ENCODE measurements at places on chromosomes 3 and 15.

GRCh38 chr3:117691526-117691925 lies 981.9 kb downstream of the TUSC7 start:
- no peak for DNase-seq

DNA sequence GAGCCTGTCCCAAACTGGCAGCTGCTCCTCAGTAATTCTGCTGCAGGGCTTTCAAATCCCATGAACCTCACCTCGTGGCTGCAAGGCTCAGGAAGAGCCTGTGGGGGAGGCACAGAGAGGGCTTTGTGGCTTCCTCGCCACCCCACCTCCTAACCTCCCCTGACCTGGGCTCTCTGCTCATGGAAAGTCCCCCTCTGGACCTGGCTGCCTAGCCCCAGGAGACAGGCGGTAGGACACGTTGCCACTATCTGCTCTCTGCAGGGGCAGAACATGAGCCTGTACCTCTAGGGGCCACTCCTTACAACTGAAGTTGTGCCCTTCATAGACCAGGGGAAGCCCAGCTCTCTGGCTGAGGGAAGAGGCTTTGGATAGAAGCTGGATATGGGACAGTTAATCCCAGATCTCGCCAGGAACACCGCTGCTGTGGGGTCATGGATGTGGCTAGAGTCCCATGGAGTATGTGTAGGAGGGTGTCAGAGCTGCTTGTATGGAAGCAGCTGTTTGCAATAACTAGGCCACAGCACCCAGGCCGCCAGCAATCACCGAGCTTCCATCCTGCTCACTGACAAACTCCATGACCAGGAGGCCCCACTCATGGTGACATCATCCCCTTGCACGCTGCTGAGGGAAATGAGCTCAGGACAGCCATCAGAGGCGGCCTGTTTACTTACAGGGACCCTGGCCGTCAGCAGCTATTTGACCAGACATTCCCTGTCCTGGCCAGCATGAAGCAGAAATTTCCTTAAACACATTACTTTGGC lies 34.0 kb upstream of the CILP start:
- no peak for DNase-seq

DNA sequence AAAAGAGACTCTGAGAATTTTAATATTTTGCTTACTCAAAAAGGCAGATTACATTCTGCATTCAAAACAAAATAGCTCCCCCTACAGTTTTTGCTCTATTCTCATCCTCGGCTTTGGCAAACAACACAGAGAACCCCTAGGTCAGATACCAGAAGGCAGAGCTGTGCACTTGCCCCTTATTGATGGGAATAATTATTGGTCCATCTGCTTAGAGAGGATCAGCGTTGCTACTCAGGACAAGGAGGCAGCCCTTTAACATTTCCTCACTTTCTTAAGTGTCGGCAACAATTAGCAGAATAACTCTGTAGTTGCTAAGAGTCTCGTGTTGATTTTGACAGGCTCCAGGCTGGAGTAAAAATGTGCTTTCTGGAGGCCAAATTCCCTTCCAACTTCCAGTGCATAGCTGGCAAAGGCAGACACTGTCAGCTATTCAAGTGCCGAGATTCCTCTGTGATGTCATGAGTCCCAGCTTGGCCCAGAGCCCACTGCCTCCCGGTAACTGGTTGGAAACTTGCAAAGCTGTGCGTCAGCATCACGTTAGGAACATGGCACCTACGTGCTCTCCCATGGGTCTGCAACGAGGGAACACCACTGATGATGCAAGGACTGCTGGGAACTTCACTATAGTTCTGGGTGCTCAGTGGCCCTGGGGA lies 482.7 kb upstream of the ADAMTS9 start:
- DNase-seq = no peak

DNA sequence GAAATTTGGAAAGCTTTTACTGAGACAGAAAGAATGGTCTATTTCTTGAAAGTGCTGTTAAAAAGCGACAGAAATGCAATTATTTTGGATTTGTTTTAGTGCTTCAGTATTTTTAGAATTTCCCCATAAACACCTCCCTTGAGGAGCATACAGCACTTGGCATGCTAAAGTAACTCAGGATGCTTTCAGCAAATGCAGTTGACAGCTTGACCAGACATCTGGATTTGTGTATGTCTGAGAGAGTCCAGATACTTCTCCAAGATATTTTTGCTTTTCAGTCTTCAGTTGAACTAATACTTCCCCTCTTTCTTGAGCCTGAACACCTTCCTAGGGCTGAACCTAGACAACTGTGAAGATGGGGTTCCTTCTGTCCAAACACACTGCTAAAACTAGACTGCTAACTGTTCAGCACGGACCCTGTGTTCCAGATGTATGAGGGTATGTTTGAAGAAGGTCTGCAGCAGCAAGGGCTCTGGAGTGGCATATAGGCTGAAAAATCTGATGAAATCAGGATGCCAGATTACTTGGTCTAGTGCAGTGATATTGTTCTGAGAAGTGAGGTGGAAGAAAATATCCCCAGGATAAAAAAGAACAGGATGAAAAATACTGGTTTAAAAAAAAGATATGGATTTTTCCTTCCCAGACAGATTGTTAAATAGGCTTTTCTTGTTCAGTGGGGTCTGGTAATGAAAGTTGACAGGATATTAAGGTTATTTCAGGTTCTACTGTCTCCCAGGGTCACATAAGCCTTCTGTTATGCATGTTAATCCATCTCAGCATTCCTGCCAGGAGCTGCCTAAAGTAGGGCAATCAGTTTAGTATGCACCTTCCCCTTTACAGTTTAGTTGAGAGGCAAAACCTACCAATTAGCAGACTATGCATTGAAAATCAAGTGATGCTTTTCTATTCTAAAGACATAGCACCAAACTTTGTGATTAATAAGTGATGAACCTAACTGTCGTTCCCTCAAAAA lies 516.9 kb upstream of the TBL1XR1 start:
- DNase-seq = no peak

- no peak for DNase-seq
Observed at GRCh38 chr3:131901686-131902085, 133.1 kb downstream of the CPNE4 start.

Data from activated T-cell treated with anti-CD3 and anti-CD28 coated beads for 24 hours (primary cell).